IMR-90 (cell line): ENCODE measurements at places on chromosomes 3 and 15. TPM values are rescaled to one million over a fixed set of nuclear protein-coding genes. Genes with fewer than 3 reads are reported as not detected.

- DNase-seq, result peak; percentile 22
Observed at GRCh38 chr15:82986442-82986780, 401 bp downstream of the RAMAC start.

DNA sequence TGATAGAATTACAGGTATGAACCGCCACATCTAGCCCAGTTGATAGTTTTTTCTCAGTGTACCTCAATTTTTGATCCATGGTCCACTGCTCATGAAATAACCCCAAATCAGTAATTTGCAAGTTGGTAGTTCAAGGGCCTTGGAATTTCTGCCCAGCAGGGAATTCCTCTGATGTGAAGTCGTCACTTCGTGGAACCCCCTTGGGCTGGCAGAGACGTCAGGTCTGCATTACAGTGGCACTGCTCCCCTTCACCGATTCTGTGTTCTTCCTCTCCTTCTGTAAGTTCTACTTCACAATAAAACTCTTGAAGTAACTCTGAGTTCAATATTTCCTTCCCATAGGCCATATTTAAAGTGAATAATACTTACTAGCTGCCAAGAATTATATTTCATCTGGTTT, 881.0 kb downstream of the OTOL1 start:
- no peak for DNase-seq

GRCh38 chr3:150300852-150301517, 107.1 kb upstream of the TSC22D2 start:
- DNase-seq, result peak; percentile 53

DNA sequence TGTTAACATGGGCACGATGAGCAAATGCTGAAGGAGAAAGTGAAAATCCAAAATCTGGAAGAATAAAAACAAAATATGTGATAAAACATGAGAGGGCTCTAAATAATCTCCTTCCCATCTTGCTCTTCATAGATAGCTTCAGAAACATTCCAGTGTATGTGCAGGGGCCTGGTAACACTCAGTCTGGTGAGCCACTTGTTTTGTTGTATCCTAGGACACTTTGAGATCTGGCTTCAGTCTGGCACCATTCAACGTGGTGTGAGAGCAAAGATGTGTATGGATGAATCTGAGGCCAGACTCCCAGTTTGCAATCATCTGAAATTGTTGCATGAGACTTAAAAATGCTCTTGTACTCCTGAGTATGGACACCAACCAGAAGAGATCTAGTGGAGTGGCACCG, 337.2 kb upstream of the ZNF385D start:
- no peak for DNase-seq

DNA sequence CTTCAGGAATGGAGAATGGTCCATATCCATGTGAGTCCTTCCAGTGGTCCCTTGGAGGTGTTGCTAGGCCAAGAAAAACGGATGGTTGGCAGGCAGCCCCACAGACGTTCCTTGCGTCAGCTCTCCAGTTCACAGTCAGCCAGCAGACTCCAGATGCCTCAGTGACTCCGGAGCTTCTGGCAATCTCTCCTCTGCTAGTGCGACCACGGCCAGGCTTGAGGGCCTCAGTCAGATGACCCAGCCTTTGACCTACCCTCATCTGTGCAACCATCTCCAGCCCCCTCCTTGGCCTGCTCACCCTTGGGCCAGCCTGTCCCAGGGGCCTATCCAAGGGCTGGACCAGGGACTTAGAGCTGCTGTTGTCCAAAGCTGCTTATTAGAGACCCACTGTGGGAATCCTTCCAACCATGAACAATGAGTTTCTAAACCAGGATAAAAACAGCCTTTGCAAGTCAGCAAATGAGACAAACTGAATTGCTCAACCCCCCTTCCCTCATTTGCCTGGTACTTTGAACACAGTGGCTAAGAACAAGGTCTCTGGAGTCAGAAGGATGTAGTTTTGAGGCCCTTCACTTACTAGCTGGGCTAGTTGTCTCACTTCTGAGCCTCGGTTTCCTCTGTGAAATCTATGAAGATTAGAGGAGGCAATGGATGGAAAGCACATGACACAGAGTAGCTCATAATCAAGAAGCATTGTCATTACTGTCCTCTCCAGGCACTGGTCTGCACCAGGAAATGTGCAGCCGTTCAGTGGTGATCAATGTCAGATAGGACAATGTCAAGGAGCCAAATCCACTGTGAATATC, 44.8 kb downstream of the ANP32A start:
- peak; percentile 24 for DNase-seq

- no peak for DNase-seq
Observed at GRCh38 chr15:70237626-70238025, 139.9 kb upstream of the TLE3 start.

- DNase-seq, result peak; percentile 9
Observed at GRCh38 chr3:105232553-105232952, 134.2 kb upstream of the ALCAM start.

GRCh38 chr3:87025661-87026645, 35.0 kb upstream of the VGLL3 start:
- DNase-seq, result no peak

DNA sequence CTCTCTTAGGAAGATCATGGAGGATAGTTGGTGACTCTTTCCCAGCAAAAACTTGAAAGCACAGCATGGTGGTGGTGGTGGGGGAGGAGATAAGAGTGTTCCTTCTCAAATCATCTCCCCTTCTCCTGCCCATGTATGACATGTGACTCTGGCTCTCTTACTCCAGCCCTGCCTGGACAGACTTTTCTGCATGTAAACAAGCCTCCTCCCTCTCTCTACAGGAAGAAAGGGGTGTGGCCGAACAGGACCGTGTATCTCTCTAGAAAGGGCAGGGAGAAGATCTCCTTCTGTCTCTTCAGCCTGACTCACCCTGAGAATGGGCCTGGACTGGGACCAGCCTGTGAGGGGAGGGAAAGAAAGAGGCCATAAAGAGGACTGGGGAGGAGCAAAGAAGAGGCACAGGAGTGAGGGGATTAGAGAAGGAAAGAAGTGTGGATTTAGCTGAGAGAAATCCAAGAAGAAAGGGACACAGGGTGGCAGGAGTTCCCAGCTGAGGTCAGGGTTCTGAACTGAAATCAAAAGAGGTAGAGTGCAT, 1.5 kb downstream of the CELF6 start:
- no peak for DNase-seq

DNA sequence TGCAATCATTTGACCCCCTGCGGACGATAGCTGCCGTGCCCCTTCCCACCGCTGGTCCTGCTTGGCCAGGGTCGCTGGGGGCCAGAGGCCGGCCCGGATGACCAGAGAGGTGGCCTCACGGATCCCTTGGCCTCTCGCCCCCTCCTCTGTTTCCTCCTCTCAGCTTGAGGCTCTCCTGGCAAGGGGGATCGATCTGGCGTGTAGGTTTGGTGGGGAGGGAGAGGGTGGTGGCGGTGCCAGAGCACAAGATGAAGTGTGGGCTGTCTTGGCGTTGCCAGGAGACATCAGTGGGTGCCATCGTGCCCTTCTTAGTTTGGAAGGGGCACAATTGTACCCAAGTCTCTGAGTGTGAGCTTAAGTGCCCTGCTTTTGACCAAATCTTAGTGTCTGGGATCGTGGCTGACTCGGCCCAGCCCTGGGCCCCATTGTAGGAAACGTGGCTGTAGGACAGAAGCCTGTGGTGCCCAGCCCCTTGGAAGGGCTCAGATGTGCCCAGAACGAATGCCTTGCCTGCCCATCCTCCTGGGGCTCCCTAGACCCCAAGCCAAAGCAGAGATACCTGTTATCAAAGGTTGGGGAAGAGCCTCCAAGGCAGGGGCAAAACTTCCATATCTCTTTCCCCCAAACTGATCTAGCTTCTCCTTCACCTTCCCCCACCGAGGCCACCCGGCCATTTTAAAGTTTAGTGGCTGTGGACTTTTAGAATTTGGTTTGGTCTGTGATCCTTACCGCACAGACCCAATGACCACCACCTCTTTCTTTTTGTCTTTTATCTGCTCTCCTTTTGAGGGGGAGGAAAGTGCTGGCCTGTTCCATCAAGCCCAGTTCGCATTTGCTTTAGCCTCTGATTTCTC, 14.4 kb downstream of the NR2F2 start:
- no peak for DNase-seq

DNA sequence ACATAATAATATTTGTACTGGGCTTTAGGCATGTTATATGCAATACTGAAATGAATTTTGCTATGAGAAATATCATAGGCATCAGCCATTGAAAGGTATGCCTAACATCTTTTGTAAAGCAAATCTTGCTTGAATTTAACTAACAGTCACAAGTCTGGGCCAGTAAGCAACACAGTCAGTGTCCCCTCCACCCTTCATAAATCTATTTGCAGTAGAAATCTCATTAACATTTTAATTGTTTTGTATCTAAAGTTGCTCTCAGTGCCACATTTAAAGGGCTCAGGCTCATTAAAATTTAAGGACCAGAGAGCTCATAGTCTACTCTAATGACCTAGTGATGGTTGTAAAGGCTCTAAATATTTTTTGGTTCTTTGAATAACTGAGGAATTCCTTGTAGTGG, 167.2 kb upstream of the GOLIM4 start:
- DNase-seq, result no peak

GRCh38 chr3:156252656-156253055, 132.3 kb downstream of the KCNAB1 start:
- peak; percentile 4 for DNase-seq

DNA sequence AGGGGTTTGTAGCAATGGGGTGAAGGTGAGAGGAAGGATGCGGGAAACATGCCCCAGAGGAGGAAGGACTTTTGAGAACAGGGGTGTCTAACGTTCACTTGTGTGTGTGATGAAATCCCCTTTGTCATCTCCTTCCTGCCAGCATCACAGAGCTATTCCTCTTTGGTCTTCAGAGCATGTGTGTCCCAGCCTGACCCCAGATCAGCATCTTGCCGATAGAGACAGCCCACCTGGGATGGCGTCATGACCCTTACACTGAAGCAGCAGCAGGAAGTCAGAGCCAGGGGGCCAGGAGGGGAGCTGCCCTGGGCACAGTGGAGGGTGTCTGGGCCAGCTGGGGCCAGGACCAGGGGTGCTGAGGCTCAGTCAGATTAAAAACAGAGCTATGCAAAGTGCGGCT, 29.9 kb upstream of the GRIP2 start:
- no peak for DNase-seq

GRCh38 chr3:45965253-45965652, 22.0 kb downstream of the CXCR6 start:
- no peak for DNase-seq

DNA sequence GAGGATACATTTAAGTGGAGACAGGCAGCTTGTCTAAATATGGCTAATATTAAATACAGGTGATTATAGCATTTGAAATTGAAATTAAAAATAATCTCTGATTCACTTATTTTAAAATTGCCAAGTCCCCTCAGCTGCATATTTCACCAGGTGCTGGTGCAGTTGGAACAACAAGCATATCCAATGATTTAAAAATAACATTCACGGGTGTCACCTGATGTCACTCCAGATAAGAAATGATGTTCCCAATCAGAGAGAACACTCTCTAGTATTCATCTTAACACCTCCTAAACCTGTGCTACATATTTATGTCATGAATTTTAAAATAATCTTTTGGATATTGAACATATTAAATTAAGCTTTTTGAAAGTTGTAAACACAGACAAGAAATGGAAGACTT, 249.9 kb downstream of the CADM2 start:
- DNase-seq, result no peak

- DNase-seq, result no peak
Observed at GRCh38 chr3:70737666-70738290, 425.3 kb upstream of the MDFIC2 start.

DNA sequence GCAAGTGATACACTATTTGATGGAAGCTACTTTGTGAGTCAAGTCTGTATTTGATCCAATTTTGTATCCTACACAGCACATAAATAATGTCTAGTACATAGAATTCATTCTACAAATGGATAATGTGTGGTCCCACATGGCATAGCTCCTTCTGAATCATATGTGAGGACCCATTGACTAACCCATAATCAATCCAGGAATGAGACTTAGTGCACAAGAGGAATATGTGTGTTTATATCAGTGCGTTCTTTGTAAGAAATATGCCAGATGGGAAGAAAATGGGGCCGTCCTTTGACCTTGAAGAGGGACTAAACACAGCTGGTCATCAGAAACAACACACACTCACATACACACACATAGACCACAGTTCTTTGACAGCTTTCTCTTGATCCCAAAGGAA, 282.7 kb upstream of the SEMA6D start:
- DNase-seq, result peak; percentile 76

GRCh38 chr3:45571969-45572368, 22.6 kb upstream of the LIMD1 start:
- DNase-seq, result no peak

GRCh38 chr3:46944191-46944590, 32.4 kb downstream of the CCDC12 start:
- DNase-seq, result no peak

DNA sequence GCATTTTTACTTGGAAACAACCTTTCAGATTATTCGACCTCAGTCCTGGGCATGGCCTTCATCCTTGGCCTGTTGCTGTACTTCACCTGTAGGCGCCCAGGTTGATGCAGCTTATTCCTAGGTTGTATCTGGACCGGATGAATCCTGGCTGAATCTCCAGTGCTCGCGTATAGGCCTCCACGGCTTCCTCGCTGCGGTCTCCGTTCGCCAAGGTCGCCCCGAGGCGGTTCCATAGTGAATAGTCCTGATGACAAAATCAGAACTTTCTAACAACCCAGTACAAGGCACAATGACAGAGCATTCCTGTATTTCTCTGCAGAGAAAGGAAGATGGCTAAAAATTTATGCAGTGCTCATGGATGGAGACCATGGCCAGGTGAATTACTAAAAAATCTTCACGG, 154.7 kb downstream of the USP13 start:
- no peak for DNase-seq

The ARL13B gene
- 2.7 and 6.7 TPM in 2 replicates for total RNA-seq

The EFCC1 gene
- total RNA-seq, result not detected in 2 replicates

The IL5RA gene
- not detected in 2 replicates for total RNA-seq

The TMEM212 gene
- total RNA-seq, result not detected in 2 replicates
